ENCODE measurements at places on chromosomes 4 and X.

GRCh38 chrX:153361781-153362397 is 27.9 kb downstream of the ZNF275 start:
- no peak for DNase-seq

DNA sequence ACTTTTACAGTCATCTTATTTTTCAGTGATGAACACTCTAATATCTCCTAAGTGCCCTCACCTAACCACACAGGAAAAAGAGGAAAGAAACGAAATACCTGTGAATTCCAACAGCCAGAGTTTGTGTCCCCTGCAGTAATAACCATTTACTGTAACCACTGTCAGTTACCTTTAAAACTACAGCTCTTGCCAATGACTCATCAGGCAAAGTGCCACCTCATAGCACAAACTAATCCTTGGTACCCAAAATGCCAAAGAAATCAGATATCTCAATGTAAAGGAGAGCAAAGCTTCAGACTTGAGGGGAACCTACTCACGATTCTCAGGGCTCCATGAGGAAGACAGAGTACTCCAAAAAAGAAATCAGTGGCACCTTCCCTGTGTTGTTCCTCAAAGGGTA is 146.5 kb downstream of the NDST3 start:
- DNase-seq: no peak

DNA sequence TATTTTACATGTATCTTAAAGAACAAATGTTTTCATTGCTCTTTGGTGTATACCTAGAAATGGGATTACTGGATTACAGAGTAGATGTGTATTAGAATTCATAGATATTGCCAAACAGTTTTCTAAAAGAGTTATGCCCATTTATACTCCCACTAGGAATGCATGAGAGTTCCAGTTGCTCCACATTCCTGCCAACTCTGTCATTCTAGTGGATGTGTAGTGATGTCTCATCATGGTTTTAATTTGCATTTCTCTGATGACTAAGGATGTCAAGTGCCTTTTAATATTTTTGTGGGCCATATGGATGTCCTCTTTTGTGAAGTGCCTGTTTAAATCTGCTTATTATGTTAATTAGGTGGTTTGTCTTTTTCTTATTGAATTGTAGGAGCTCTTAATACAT is 65.6 kb upstream of the BMP2K start:
- no peak for DNase-seq

DNA sequence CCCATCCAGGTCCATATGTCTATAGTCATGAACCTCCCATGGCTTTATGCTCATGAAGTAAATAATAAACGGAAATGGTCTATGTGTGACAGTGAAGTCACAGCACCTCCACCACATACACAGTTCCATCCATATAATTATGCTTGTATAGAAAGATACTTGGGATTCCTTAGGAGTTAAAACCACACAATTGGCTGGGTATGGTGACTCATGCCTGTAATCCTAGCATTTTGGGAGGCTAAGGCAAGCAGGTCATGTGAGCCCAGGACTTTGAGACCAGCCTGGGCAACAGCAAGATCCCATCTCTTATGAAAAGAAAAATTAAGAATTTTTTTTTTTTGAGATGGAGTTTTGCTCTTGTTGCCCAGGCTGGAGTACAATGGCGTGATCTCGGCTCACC is 55.6 kb upstream of the RBM47 start:
- DNase-seq: no peak

- no peak for DNase-seq
Measured at GRCh38 chrX:148457279-148457678, 43.1 kb upstream of the AFF2 start.

Data from activated CD8-positive, alpha-beta memory T cell treated with anti-CD3 and anti-CD28 coated beads for 1 hour (primary cell).